ENCODE measurements at places on chromosomes 7 and 10.
A peak's percentile ranks its signal among the peaks of the same experiment; 100 is the strongest.

DNA sequence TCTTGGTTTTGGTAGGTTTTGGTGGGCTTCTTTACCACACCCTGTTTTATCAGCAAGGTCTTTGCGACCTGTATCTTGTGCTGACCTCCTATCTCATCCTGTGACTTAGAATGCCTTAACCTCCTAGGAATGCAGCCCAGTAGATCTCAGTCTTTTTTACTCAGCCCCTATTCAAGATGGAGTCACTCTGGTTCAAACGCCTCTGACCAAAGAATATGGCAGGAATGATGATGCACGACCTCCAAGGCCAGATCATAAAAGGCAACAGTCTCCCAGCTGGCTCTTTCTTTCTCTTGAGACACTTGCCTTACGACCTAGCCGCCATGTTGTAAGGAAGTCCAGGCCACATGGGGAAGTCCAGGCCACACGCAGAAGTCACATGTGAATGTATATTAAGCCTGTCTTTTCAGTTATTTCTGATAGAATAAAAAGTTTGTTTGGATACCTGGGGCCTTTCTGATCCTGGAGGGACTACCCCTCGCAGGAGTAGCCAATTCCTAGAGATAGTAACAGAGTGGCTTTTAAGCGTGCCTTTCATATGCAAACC is 10.5 kb upstream of the RADIL start:
- DNase-seq, result no peak

GRCh38 chr10:80684259-80684658 is 146.6 kb downstream of the SH2D4B start:
- DNase-seq, result peak; percentile 40

- DNase-seq, result peak; percentile 26
Measured at GRCh38 chr7:81195033-81195432, 276.2 kb upstream of the SEMA3C start.

DNA sequence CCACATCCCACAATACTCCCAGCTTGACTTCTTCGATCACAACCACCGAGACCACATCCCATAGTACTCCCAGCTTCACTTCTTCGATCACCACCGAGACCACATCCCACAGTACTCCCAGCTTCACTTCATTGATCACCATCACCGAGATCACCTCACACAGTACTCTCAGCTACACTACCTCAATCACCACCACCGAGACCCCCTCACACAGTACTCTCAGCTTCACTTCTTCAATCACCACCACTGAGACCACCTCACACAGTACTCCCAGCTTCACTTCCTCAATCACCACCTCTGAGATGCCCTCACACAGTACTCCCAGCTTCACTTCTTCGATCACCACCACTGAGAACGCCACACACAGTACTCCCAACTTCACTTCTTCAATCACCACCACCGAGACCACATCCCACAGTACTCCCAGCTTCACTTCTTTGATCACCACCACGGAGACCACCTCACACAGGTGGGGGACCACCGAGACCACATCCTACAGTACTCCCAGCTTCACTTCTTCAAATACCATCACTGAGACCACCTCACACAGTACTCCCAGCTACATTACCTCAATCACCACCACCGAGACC is 8.6 kb downstream of the MUC3A start:
- no peak for DNase-seq

DNA sequence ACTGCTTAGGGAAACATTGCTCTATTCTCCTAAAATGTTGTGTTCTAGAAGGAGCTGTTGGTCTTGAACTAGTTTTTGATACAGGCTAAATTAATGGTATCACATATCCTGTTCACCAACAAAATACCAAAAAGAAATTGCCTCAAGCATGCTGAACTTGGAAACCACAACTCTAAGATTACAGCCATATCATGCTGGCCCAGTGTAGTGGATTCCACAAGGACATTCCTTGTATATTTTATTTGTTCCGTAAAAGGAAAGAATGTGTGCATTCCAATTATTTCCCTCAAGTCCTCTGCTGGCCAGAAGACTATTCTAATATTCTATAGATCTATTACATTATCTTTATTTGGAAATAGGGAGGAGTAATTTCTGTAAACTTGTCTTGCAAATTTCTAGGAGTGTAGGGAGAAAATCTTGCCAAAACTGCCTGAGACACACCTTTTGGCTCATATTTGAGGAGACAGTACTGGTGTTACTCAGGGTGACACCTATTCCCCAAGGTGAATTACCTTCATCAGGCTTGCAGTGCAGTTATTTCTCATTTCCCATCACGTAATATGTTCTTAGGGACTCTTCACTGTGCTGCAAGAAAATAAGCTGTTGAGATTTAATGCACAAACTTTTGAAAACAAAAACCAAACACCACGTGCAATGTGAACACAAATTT is 1.9 kb upstream of the NEBL start:
- peak; percentile 30 for DNase-seq

GRCh38 chr7:44534501-44534900 is 6.6 kb downstream of the NPC1L1 start:
- DNase-seq, result peak; percentile 26

DNA sequence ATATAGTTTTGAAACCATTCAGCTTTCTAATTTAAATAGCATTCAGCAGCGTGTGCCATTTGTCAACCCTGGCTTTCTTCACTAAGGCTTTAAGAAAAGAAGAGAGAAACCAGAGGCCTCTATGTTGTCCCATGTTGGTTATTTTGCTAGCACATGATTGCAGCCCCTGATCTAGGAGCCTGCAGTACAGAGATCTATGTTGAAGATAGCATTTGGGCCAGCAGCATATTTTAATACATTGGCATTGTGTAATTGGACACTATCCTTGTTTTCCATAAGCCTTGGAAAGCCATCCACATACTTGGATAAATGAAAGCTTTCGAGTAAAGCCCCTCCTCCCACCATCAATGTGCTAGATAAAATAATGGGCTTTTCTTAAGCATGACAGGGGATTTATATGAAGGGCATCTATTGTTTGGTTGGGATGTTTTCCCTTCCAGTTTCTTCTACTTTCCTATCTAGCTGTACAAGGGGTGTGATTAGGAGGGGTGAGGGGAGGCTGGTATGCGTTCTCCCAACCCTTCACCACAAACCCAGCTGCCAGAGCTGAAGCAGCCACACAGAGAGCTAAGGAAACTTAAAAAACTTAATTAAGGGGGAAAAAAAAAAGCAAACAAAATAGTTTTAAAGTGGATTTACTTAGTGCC is 23.1 kb upstream of the SDHAF3 start:
- DNase-seq, result no peak

Measured in A172 (cell line).